ENCODE measurements at places on chromosomes 1 and 21.

GRCh38 chr1:207282496-207283380, 38.7 kb upstream of the CD55 start:
- no peak for DNase-seq

DNA sequence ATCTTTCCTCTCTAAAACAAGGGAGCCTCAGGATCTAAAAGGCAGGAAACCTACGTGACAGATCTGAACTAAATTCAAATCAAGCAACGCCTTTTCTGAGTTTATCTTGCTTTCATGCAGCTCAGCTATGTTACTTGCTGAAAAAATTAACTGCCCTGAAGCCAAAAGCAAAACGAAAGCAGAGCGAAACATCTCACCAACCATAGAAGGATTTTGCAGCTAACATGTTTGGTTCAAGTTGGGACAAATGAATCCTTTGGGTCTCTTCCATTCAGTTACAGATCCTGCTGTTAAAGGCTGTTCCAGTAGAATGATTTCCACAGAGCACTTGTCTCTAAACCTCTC, 482 bp downstream of the SLC2A5 start:
- DNase-seq: no peak

- DNase-seq: no peak
Measured at GRCh38 chr1:42832641-42833240, 13.7 kb upstream of the ZNF691 start.

DNA sequence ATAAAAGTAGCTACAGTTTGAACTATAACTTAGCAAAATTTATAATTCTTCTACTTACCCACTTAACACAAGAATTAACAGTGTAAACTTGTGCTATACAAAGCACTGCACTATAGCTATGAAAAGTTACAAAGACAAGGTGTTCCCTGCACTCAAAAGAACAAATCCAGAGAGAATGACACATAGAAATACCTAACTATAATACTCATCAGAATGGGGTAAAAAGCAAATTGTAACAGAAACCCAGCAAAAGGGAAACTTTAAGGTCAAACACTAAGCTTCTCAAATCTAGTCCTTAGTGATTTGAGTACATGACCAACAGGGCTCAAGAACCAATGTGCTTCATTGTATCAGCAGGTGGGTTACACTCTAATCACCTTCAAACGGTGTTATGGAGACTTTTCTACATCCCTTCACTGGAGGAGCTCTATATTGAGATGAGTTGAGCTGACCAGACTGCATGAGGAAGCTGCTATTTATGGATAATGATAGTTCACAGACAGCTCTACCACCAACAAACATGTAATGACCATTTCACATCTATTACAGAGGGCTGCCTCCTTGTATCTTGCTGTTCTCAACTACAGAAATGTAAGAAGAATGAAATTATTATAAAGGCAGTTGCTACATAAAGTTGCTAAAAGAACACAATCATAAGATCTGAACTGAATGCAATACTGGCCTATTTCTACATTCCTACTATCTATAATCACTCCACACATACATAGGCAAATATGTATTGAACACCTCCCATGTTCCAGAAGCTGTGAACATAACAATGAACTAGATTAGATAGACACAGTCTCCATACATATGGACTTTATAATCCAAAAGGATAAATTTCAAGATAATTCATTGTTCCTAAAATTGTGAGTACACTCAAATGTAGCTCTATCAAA, 47.6 kb downstream of the PIK3R3 start:
- no peak for DNase-seq

DNA sequence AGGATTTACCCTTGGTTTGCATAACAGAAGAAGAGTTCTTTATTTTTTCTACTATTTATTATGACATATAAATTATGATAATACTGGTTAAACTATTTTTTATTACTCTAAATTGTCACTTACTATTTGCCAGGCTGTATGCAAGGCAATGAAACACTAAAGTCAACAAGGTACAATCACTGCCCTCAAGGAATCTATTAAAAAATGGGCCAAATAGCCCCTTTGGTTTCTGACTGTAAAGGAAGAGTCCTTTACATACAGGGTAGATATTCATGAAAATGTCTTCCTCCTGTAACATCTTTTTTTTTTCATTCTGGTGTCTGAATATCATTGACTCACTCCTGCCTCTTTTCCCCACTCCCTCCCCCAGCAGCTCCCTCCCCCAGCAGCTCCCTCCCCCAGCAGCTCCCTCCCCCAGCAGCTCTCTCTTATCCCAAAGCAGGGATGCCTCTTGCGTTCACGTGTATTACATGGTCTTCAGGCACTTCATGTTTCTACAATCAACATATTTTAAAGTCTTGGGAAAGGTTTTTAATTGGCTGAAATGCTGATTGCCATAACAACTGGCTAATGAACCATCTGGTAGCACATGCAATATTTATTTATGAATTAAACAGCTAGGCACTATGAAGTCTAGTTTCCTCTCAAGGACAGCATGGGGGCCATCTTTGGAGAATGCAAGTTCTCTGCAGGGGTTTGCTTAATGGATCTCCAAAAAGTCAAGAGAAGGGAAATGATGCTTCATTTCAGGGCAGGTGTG, 400.4 kb upstream of the PLXNA2 start:
- DNase-seq: no peak

DNA sequence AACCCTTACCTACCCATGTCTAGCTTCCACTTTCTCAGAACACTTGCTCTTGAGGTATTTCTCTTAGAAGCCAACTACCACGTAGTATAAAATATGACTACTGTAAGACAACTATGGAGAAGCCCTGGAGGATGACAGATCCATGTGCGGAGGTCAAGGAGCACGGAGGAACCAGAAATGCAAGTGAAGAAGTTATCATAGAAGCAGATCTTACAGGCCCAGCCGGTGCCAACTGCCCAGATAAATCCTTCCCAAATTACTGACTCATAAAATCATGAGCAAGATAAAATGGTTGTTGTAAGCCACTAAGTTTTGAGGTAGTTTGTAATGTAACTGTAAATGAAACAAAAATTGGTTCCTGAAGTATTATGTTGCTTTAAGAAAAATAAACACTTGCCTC, 12.6 kb downstream of the GTF2B start:
- no peak for DNase-seq

GRCh38 chr1:159991513-159991912, 37.5 kb upstream of the SLAMF9 start:
- DNase-seq: no peak
